Activated CD4-positive, alpha-beta memory T cell treated with anti-CD3 and anti-CD28 coated beads for 36 hours (primary cell): ENCODE measurements at places on chromosomes 7 and 10. TPM values are rescaled to one million over a fixed set of nuclear protein-coding genes. Genes with fewer than 3 reads are reported as not detected.
A peak's percentile ranks its signal among the peaks of the same experiment; 100 is the strongest.

GRCh38 chr10:88186335-88186734, 322.9 kb downstream of the PTEN start:
- no peak for DNase-seq

DNA sequence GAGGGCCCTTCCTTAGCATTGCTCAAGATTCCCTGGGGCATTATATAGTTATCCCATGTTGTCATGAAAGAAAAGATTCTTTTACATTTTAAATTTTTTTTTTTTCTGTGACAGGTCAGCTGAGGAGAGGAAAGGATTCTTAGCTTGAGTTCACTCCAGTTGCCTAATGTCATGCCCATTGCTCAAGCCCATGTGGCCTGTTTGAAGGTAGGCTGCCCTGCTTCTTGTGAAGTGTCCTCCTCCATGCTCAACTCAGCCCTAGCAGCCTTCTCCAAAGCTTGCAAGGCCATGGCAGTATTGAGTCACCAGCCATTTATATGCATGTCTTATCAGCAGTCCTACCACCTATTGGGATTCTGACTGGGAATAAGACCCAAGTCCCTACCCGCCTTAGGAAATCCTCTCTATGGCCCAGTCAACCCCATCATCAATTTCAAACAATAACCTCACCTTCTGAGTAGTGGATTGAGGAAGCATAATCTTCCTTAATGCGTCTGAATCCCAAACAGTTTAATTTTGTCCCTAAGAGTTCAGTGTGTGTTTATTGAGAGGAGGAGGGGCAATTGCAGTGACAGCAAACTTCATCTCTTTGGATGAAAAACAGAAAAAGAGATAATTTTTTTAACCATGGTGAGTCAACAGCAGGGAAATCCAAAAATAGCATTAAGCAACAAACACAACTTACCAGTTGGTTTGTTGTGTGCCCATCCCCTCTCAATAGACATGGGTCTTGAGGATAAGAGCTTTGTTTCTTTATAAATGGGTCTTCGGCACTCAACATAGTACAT, 38.6 kb upstream of the WASL start:
- DNase-seq = no peak

UTF1 gene
- not detected for total RNA-seq

STX1A gene
- 39.2 TPM for total RNA-seq

DNAJC12 gene
- total RNA-seq = 11.5 TPM

DNA sequence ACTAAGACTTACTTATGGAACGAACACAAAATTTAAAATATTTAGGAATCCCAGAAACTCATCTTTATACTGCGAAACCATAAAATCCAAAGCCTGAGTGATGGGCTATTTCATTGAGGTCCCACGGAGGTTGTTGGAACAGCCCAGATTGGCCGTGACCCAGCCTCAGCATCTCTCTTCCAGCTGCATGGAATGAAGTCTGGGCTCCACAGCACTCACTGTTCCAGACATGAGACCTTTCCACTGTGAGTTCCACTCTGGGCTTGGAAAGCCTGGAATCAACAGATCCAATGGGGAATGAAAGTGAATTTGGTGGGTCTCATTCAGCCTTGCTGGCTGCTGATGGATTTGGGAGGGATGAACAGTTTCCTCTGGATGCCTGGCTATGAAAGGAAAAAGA, 184.9 kb downstream of the EMX2 start:
- DNase-seq = no peak

DNA sequence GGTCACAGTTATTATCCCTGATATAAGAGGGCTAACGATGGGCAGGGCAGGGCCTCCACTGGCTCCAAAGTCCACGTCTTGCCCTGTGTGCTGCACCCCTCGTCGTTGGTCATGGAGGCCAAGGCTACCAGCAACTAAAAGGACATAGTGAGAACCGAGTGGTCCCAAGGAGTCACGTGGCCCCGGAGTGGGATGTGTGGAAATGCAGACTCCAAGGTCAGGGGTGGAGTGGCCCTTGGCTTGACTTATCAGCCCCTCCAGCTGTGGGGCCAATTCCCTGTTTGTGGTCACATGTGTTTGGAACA, 30.7 kb downstream of the BTBD16 start:
- no peak for DNase-seq

GRCh38 chr7:43878867-43879266, 9.6 kb upstream of the MRPS24 start:
- DNase-seq = no peak

- no peak for DNase-seq
These were observed 25.2 kb upstream of the OTUD1 start for GRCh38 chr10:23413629-23414089.

GRCh38 chr7:475951-476441, 43.6 kb downstream of the PDGFA start:
- DNase-seq = no peak

ANTXRL gene
- not detected for total RNA-seq

CREB5 gene
- total RNA-seq = 0.15 TPM

SPDYE9 gene
- total RNA-seq = not detected

DNA sequence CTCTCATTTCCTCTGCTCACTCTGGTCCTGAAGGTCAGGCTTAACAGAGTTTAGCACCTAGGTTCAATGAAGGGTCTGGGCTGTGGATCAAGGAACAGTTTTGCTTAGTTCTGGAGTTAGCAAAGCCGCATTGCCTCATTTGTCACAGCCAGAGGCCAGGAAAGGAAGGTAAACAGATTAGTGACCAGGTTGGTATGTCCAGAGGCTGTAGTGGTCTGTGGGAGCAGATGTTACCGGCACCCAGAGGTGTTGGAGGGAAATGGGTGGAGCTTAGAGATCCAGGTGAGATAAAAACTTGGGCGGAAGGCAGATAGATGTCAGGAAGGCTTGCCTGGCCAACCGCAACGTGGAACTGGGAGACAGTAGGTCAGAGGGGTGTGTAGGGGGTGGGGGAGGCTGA, 36.6 kb upstream of the ZMIZ2 start:
- DNase-seq = no peak

- peak; percentile 19 for DNase-seq
These were observed 6.9 kb downstream of the SERPINE1 start for GRCh38 chr7:101133621-101134398.

GRCh38 chr10:21278491-21279216, 246.8 kb downstream of the SKIDA1 start:
- DNase-seq = peak; percentile 85

DNA sequence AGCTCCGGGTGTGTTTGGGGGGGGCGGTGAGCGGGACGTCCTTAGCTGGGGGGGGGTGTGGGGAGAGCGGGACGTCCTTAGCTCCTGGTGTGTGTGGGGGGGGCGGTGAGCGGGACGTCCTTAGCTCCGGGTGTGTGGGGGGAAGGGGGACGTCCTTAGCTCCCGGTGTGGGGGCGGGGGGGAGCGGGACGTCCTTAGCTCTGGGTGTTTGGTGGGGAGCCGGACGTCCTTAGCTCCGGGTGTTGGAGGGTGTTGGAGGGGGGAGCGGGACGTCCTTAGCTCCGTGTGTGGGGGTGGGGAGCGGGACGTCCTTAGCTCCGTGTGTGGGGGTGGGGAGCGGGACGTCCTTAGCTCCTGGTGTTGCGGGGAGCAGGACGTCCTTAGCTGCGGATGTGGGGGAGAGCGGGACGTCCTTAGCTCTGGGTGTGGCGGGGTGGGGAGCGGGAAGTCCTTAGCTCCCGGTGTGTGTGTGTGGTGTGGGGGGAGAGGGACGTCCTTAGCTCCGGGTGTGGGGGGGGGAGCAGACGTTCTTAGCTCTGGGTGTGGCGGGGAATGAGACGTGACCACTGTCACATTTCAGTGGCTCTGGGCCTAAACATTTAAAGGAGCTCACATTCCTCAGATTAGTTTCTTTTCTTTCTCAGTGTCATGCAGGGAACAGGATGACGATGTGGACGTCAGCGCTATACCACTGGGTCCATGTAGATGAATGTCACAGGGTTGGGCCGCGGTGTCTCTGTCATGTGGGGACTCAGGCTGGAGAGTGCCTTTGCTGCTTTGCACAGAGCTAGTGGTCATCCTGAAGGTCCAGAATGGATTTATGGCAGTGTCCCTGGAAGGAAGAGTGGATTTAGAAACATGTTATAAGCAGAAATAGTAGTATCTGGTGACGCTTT, 7.5 kb downstream of the DYNC2I1 start:
- DNase-seq = peak; percentile 69

PDLIM1 gene
- 0.76 TPM for total RNA-seq

- DNase-seq = no peak
These were observed 16.8 kb downstream of the PRKAG2 start for GRCh38 chr7:151859948-151860685.

DNA sequence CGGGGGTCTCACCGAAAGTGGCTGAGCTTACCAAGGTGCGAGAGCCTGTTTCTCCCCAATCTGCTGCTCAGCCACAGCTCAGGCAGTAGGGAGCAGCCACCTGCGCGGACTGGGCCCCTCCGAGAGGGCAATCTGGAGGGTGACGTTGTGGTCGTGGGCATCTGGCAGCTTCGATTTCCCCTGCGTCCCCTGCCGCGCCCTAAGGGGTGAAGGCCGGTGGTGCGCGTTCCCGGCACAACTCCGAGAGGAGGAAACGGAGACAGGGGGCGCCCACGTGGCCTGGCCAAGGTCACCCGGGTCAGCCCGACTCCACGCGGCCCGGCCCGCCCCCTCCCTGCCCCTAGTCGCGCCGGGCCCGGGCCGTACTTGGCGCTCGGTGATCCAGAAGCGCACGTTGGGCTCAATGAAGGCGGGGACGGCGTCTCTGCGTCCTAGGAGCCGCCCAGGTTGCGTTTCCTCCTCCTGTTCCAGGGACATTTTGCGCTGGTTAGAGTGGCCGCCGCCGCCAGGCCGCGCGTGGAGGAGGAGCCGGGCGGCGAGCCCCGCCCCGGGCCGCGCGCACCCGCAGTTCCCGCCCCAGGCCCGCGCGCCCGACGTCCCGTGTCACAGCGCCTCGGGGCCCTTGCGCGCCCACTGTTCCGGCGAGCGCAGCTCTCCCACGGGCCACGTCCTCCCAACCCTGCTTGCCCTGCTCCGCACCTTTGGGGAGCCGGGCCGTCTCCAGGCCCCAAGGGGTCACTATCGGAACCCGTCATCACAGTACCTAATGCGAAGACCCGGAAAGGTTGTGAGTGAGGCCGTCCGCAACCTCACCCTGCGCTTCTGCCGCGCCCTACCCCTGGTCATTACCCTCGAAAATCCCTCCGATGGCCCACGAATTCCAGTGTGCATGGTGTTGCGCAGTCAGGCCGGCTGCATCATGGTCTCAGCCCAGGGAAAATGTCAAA, at the start of gene SFXN4:
Gene SFXN4, minus strand, starts transcription at position 544 of the 947 bp plus-strand sequence. Its CDS starts 67 bp downstream, at position 477.
- peak; percentile 83 for DNase-seq

GRCh38 chr10:28327491-28327880, 24.6 kb upstream of the MPP7 start:
- DNase-seq = no peak

GRCh38 chr10:36266923-36267322, 624.8 kb upstream of the FZD8 start:
- no peak for DNase-seq

DNA sequence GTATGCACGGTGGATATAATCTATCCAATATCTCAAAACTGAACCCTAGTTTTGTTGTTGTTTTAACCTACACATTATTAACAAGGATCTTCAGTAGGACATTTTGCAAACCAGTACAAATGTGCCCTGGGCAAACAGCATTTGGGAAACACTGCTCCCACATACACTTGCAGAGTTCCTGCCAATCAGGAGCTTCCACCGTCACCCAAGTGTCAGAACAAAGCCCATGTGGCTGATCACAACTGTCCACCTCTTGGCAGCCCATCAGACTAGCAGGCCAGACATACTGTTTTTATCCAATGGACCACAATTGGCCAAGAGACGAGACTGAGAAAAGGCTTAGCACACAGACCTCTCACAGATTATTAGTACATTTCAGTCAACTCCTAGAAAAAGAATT, 200.4 kb downstream of the FAM107B start:
- no peak for DNase-seq

DNA sequence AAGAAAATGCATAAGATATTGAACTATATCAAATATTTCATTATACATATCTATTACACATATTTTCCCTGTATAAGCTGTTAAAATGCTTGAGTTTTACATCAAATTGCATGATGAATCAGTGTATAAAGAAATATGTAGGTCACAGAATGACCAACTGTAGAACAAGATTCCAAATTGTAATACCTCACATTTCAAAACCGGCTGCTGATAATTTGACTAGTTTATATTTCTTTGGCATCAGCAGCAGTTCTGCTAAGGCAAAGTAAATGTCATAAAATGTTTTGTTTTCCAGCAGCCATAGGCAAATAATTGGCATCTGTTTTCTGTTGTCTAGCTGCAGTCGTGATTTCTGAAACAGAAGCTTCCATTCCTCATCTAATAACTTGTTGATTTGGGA, 633.9 kb downstream of the ARL4A start:
- no peak for DNase-seq

GRCh38 chr10:7941576-7941975, 112.9 kb upstream of the GATA3 start:
- no peak for DNase-seq

DNA sequence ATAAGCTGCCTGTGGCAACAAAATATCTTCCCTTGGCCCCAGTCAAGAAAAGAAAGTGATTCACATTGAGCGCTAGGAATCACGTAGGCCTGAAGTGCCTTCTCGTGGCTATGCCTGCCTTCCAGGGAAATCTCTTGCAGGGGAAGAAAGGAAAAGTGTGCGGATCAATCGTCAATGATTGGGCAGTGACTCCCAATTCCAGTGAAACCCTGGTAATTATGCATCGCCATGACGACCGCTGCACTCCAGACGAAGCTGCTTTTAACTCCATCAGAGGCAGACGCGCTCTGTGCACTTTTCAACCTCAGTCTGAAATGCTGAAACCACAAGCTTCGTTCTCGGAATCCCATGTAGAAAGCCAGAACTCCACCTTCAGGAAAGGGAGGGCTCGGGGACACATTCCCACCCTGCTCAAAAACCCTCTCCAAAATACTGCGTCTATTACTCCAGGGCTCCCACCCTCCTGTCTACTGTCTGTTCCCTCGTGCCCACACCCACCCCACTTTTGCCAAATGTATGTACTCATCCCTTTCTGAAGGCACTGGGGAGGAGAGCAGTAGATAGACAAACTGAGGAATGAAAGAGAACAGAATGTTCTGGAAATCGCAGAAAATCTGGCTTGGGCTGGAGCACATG, 24.2 kb upstream of the PRKAG2 start:
- no peak for DNase-seq

PPP1R3A gene
- total RNA-seq = not detected

DNA sequence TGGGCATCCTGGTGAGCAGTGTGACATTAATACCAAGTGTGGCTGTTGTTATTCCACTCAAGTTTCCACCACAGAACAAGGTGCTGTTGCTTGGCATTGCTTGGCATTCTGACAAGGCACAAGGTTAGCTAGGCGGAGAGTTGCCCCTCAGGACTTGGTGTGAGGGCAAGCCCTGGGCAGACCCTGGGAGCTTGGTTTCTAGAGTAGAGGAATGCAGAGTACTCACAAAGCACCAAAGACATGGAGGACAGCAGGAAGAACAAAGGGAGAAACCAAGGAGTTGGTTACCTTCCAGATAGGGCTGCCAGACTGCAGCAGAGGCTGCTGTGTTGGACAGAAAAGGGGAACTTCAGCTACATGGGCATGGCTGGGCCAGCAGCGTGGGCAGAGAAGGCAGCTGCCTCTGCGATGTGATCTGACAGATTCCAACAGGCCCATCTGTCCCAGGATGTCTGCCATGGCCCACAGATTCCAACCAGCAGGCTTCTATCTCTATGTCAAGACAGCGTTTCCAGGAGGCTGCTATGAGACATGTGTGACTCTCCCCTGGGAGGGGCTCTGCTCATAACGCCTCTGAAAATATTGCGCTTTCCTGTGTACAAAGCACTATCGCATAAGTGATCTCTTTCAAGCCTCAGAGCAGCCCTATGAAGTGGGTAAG, 1.8 kb downstream of the GOLGA7B start:
- DNase-seq = peak; percentile 57

GRCh38 chr7:8362723-8363369, 70.6 kb upstream of the NXPH1 start:
- DNase-seq = no peak
